WERI-Rb-1 (cell line): ENCODE measurements at places on chromosomes 12 and 14.

DNA sequence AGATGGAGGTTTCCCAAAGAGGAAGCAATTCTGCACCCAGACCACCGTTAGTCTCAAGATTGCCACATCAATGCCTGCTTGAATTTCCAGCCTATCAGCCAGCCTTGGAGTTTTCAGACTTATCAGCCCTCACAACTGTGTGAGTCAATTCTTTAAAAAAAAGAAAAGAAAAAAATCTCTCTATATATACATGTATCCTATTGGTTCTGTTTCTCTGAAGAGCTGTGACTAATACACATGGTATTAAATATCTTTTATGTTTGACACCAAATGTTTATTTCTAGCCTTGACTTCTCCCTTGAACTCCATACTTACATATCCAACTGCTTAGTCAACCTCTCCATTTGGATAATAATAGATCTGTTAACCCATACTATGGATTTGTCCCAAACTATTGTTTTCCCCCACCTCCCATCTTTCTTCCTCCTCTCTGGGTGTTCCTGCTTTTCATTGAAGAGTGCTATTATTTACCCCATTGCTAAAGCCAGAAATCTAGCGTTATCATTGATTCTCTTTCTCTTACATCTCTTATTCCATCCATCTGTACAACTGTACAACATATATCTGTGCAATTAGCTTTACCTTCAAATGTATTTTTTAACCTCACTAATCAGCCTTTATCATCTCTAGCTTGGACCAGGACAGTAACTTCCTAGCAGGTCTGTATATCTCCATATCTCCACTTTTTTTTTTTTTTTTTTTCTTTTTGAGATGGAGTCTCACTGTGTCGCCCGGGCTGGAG is 22.7 kb upstream of the EID3 start:
- no peak for DNase-seq

DNA sequence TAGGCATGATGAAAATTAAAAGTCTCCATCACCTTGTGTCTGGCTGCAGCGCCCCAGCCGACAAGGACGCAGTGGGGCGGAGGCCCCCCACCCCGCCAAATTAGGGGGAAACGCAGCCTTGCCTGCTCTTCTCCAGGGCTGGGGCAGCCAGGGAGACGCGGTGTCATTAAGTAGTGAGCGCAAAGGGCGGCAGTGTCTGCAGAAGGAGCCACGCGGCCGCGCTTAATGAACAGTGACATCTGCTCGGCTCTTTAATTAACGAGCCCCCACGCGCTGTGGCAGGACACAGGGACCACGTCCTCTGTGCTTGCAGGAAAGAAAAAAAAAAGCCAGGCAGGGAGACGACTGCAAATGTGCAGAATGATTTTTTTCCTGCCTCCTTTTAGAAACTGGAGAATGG is 93.4 kb upstream of the NCOR2 start:
- DNase-seq = peak; percentile 89

DNA sequence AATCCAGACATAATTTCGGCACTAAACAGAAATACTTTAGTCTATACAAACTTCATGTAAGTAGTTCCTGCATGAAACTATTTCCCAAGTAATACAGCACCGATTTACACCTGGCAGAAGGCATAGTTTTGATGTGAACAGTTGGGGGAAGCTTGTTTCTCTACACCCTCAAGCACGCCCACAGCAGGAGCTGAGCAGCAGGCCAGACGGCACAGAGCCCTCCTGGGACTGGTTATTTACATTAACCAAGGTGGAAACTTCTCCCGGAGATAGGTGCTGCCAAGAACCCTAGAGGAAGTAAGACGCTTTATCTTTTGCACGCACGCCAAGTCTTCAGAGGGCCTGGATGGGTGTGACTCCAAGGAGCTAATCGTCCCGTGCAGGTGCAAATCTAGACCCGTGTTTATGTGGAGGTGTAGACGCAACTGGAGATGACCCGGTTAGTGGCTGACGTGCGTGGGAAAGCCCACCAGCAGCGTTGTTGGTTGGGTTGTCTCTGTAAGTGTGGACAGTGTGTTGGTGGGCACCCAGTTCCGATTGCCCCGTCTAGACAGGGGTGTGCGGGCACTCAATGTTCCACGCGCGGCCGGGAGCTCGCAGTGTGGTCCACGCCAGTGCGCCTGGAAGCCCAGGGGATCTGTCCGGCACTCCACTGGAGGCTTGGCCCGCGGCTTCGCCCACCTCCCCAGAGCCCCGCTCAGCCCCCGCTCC is 767 bp upstream of the TCP11L2 start:
- peak; percentile 21 for DNase-seq

DNA sequence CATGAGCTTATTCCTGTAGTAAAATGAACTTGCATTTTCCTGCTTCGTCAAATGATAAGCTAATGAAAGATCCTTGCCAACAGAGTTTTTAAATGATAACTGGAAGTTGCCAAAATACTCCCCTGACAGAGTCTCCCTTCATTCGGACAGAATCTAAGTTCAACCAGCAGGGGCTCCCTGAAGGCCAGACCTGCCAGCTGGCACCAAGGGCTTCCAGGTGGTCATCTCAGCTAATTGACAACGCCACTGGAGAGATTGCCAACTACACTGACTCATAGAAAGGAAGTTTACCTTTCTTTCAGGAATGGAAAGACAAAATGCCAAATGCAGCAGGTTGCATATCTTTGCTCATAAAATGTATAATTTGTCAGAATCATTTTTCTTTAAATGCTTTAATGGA is 462.8 kb downstream of the GXYLT1 start:
- peak; percentile 24 for DNase-seq

- no peak for DNase-seq
These were observed 645.6 kb upstream of the TMEM132C start for GRCh38 chr12:127621366-127621765.

DNA sequence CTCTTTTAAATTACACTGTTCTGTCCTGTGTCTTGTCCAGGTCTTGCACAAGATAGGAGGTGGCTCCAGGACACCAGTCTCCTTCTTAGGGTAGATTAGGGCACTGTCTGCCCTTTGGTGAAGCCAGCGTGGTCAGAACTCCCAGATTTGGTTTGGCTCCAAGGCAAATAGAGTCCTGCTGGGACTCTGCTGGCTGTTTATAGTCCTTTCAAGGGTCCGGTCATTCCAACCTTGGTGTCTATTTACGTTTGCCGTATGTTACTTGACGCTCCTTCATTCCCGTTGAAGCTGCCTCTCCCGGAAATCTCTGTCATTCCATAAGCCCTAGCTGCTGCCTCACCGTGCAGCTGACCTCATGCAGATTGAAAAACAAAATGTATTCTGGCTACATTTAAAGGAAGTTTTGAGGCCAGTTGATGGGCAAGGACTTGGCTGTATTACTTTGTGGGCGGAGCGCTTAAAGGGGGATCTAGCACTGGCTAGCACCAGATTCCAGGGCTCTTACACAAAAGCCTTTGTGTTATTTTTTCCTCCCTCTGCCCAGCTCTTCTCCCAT is 180.6 kb downstream of the AKAP6 start:
- DNase-seq = no peak

GRCh38 chr12:30613119-30613830 is 82.4 kb downstream of the IPO8 start:
- no peak for DNase-seq

DNA sequence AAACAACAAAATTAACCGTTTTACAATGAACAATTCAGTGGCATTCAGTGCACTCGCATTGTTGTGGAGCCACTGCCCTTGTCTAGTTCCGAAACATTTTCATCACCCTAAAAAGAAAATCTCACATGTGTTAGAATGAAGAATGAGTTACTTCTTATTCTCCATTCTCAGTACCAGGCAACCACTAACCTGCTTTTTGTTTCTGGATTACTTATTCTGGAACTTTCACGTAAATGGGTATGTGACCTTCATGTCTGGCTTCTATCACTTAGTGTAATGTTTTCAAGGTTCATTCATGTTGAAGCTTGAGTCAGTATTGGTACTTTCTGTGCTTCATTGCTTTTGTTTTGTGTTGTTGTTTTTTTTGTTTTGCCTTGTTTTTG is 15.6 kb downstream of the RCOR1 start:
- no peak for DNase-seq

- DNase-seq = no peak
These were observed 69.2 kb upstream of the BCAT1 start for GRCh38 chr12:25018146-25018545.

- DNase-seq = no peak
These were observed 6.8 kb downstream of the ENDOU start for GRCh38 chr12:47718531-47718930.

DNA sequence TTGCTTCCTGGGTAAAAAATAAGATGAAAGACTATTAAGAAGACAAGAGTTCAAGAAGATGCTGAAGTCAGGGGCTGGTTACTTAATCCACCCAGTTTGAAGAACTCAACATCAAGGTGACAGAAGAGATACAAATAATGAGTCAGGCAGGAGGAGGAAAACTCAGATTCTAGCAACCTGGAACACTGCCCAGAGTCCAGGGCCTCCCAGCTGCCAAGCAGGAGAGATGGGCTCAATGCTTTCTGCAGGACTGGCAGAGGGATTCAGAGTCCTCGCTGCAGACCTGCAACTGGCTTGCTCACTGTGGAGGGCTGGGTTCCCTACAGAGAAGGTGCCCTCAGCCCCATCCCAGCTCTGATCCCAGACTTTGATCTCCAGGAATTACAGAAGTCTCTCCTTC is 28.6 kb upstream of the CEBPE start:
- DNase-seq = no peak

DNA sequence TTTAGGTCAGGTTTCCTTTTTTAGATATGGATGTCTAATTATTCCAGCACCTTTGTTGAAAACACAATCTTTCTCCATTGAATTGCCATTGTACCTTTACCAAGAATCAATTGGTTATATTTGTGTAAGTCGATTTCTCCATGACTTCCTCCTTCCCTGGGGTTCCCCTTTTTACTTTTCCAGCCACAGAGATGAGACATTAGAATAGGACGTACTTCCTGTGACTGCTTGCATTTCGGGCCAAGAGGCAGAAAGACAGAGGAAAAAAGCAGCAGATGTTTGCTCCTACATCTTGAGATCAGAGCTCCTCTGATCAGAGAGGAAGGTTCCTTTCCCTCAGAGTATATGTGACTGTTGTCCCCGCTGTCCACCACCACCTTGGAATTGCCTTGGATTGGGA is 453.7 kb upstream of the RGS6 start:
- DNase-seq = no peak

GRCh38 chr12:114400361-114400811 is 5.6 kb downstream of the TBX5 start:
- DNase-seq = no peak

- DNase-seq = no peak
These were observed 222.8 kb upstream of the NUDT4 start for GRCh38 chr12:93154753-93155480.

- DNase-seq = no peak
These were observed 16.0 kb downstream of the A2M start for GRCh38 chr12:9099552-9100190.

GRCh38 chr12:79662046-79662811 is 28.5 kb downstream of the PAWR start:
- DNase-seq = no peak

DNA sequence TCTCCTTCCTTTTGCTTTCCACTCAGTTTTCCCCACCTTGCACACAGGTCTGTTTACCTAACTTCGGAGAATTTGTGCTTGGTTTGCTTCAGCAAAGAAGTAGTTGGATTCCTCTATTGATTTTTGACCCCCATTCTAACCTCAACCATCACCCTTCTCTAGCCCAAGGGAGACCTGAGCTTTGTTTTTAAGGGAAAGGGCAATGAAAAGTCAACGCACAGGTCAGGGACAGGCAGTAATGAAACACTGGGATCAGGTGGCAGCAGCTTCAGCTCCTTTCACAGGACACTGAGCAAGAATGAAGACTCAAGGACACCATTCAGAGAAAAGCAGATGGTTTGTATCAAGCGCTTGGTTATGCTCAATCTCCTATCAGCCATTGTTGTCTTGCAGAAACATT is 46.9 kb upstream of the KRR1 start:
- no peak for DNase-seq

DNA sequence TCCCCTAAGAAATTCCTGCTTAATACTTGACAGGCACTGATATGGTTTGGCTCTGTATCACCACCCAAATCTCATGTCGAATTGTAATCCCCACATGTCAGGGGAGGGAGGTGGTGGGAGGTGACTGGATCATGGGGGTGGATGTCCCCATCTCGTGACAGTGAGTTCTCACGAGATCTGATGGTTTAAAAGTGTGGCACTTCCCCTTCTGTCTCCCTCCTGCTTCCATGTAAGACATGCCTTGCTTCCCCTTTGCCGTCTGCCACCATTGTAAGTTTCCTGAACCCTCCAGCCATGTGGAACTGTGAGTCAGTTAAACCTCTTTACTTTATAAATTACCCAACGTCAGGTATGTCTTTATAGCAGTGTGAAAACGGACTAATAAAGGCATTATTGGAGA is 198.0 kb downstream of the FOXN3 start:
- DNase-seq = no peak

DNA sequence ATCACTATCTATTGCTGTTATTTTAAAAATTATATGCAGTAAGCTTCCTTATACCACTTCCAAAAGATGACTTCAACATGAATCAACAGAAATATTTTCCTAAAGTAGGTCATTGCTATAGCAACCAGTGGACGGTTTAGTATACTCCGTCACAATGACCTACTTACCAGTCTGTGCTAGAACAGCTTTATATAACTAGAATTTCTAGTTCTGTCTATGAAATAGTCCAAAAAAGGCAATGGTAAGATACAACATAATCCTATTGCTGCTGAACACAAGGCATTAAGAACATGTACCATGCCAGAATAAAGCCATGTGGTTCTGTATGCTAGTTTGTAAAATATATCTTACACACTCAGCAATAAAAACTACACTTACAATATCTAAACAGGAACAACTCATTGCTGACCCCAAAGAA is 40.7 kb upstream of the MTERF2 start:
- no peak for DNase-seq

GRCh38 chr12:115449526-115449925 is 765.6 kb upstream of the TBX3 start:
- DNase-seq = no peak

DNA sequence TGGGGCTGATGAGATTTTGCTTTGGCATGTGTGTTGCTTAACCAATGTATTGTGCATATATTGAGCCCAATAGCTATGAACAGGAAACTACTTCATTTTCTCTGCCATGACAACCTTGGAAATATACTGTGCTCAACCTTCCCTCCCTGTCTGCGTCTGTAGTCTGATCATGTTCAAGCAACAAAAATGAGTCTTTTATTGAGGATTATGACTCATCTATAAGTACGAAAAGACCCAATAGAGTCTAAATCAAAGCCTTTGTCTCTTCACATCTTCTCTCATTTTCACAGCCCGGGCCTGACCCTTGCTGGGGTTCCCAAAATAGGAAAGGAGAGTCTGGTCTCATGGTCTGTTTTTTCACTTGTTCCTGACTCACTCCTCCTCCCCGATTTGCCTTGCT is 158.2 kb downstream of the CAND1 start:
- DNase-seq = no peak

- no peak for DNase-seq
These were observed 13.1 kb upstream of the NID2 start for GRCh38 chr14:52081964-52082363.

DNA sequence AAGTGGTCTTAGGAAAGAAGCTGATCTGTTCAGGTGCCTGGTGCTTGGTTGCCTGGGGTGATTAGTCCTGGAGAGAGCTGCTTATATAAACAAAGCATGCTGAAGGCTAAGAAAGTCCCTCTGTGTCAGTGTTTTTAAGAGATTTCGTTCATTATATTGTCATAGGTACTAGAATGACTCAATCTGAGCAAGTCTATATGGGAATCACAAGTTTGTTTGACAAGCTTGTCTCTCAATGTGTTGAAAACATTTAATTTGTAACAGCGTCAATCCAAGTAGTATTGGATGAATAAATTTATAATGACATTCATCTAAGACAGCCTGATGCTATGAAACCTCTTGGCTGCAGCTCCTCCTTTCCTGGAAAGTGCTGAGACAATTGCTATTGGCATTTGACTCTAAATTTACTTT is 256.3 kb downstream of the TMTC2 start:
- DNase-seq = peak; percentile 25
